HT-29 (cell line): ENCODE measurements at places on chromosomes 12 and 14.
A peak's percentile ranks its signal among the peaks of the same experiment; 100 is the strongest.

DNA sequence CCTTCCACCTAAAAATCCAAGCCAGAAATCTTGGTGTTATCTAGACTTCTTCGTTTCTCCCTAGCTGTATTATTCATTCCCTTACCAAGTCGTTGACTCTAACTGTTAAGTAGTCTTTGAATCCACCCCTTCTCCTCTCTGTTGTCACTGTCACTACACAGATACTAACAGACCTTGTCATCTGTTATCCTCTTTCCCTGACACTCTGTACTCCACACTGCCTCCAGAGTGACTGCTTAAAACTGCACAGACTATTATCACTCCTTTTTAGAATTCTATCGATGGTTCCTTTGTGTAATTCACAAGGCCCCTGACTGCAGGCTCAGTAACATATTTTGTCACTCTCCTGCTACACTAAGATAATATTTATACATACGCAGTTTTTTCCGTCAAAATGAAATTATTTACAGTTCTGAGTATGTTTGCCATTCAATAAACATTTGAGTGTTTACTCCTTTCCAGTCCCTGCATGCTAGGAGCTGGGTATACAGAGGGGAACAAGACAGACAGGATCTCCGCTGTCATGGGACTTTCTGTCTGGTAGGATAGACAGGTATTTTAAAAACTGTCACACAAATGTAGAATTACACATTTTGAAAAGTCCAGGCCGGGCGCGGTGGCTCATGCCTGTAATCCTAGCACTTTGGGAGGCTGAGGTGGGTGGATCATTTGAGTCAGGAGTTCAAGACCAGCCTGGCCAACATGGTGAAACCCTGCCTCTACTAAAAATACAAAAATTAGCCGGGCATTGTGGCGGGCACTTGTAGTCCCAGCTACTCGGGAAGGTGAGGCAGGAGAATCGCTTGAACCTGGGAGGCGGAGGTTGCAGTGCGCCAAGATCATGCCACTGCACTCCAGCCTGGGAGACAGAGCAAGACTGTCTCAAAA is 3.8 kb downstream of the MARS1 start:
- peak; percentile 14 for DNase-seq

DNA sequence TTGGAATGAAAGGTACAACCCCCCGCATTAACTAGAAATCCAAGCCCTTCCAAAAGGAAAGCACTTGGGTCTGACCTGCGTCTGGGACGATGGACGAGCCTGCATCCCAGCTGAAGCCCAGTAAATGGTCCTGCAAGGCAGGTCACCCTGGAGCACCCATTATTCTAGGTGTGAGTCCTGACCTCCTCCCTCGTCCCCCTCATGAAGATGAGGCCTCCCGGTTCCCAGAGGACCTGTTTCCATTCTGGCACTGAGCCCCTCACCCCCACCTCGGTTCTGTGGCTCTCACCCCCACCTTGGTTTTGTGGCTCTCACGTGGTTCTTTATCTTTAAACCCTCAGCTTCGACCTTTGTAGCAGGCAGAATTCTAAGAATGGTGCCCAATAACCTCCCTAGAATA is 7.3 kb downstream of the IFI27 start:
- DNase-seq: no peak

- no peak for DNase-seq
These were observed 22.4 kb downstream of the MAGOHB start for GRCh38 chr12:10590966-10591365.

DNA sequence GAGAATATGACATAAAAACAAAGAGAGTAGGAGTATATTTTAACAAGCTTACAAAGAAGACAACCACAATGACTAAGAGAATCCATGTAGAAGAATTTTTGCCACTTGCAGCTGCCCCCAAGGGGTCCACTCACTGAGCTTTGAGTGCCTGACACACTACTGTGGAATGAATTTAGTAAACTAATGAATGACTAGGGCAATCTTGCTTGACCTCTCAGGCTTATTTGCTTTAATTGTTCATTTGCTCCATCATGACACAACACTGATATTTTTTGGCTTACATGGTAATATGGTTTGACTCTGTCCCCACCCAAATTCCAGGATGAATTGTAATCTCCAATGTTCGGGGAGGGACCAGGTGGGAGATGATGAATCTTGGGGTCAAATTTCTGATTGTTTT is 249.1 kb upstream of the FAR2 start:
- no peak for DNase-seq

DNA sequence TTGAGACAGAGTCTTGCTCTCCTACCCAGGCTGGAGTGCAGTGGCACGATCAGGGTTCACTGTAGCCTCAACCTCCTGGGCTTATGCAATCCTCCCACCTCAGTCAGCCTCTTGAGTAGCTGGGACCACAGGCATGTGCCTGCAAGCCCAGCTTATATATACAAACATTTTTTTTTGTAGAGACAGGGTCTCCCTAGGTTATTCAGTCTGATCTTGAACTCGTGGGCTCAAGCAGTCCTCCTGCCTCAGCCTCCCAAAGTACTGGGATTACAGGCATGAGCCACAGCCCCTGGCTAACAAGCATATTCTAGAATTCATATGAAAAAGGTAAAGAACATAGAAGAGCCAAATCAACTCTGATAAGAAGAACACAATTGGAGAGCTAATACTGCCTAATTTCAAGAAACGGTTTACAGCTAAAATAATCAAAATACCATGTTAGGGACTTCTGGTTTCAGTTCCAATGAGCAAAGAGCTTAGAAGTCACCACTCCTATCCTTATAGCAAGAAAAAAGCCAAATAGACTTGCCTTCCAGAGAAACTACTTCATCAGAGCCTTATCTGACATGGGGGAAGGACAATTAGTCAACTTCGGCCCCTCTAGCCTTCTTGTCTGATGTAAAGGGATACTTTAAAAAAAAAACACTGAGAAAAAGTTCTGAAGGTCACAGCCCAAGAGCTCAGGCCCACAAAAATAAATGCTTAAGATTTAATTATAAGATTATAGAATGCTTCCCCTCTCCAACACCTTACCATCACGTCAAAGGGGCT is 37.6 kb downstream of the TMEM116 start:
- no peak for DNase-seq

- DNase-seq: no peak
These were observed 67.4 kb downstream of the PPP2R5E start for GRCh38 chr14:63475761-63476160.

GRCh38 chr14:56414236-56414635 is 165.4 kb upstream of the TMEM260 start:
- DNase-seq: no peak

GRCh38 chr12:21718944-21719650 is 55.4 kb downstream of the KCNJ8 start:
- DNase-seq: no peak
